ENCODE measurements at places on chromosomes 1 and 21.
A peak's percentile ranks its signal among the peaks of the same experiment; 100 is the strongest.

- H3K27ac ChIP-seq = no peak overlapping the region
- no peaks in the 10 kb centered on the region for H3K36me3 ChIP-seq
- H3K4me3 ChIP-seq = no peak overlapping the region
Measured at GRCh38 chr1:178092878-178093493, 918 bp upstream of the RASAL2 start.

DNA sequence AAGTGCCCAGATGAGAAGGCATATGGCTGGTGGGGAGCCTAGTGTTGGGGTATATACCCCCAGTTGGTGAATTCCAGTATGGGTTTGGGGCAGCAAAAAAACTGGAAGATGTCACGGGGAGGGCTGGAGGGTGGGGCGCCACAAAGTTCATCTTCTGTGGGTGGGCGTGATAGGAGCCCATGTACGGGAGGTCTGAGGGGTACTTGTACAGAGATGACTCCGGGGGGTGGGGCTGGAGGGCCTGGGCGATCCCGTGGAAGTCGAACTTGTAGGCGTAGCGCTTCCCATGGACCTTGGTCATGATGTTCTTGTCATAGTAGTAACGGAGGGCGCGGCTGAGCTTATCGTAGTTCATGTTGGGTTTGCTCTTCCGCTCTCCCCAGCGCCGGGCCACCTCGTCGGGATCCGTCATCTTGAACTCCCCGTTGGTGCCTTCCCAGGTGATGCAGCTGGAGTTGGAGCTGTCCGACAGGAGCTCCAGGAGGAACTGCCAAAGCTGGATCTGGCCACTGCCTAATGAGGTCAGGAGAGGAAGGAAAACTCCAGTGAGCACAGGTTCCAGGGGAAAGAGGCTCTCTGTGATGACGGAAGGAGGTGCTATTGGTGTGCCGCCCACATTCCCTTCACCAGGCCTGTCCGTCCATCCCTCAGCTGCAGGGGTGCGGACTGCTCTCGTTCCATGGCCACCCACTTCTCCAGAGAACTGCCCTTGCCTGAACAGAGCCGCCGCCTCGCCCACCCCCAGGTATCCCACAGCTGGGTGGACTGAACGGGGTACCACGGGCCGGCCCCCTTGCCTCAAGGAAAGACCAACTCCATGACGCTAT is 114.7 kb downstream of the ERG start:
- no peak overlapping the region for H3K27ac ChIP-seq

DNA sequence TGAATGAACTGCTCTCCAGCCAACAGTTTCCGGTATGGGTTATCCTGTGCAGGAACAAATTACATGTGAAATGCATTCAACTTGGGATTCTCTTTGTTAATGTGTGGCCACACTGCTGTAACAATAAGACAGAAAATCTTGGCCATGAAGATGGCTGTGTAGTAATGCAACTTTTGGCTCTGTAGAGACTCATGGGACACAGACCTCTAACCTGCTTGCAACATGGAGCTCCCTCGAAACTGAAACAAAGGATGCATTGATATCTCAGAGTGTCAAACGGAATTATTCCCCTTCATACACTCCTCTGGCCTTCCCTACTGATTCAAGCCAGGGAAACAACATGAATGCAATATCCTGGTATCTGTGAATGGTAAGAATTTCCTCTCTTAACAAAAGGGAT is 559.3 kb upstream of the ZRANB2 start:
- no peaks in the 10 kb centered on the region for H3K36me3 ChIP-seq
- DNase-seq = no peak
- no peak overlapping the region for H3K4me3 ChIP-seq
- no peaks in the 10 kb centered on the region for H3K4me1 ChIP-seq
- H3K27me3 ChIP-seq = no peaks in the 10 kb centered on the region

DNA sequence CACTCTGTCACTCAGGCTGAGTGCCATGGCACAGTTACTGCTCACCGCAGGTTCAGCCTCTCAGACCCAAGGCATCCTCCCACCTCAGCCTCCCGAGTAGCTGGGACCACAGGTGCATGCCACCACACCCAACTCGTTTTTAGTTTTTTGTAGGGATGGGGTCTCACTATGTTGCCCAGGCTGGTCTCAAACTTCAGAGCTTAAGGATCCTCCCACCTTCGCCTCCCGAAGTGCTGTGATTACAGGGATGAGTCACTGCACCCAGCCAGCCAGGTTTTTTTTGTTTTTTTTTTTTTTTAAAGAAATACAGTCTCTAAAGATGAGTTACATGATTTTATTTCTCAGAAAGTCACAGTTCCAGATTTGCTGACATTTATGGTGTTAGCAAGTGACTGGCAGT is 29.0 kb downstream of the BACE2 start:
- H3K27me3 ChIP-seq = no peaks in the 10 kb centered on the region
- no peak for DNase-seq
- H3K4me3 ChIP-seq = no peak overlapping the region
- H3K27ac ChIP-seq = no peak overlapping the region

- no peak overlapping the region for H3K27ac ChIP-seq
- no peak overlapping the region for H3K4me3 ChIP-seq
- H3K27me3 ChIP-seq = no peaks in the 10 kb centered on the region
Measured at GRCh38 chr1:234862944-234863515, 253.1 kb upstream of the IRF2BP2 start.

- H3K36me3 ChIP-seq = no peaks in the 10 kb centered on the region
- DNase-seq = no peak
- no peak overlapping the region for H3K27ac ChIP-seq
- no peaks in the 10 kb centered on the region for H3K4me1 ChIP-seq
Measured at GRCh38 chr1:236673289-236673919, 12.9 kb upstream of the ACTN2 start.

- H3K36me3 ChIP-seq = no peaks in the 10 kb centered on the region
- H3K4me1 ChIP-seq = peaks cover 23% of the 10 kb centered on the region
- H3K4me3 ChIP-seq = no peak overlapping the region
- no peak overlapping the region for H3K27ac ChIP-seq
- no peaks in the 10 kb centered on the region for H3K27me3 ChIP-seq
- no peak for DNase-seq
Measured at GRCh38 chr1:99110140-99111041, 105.7 kb upstream of the PLPPR5 start.

DNA sequence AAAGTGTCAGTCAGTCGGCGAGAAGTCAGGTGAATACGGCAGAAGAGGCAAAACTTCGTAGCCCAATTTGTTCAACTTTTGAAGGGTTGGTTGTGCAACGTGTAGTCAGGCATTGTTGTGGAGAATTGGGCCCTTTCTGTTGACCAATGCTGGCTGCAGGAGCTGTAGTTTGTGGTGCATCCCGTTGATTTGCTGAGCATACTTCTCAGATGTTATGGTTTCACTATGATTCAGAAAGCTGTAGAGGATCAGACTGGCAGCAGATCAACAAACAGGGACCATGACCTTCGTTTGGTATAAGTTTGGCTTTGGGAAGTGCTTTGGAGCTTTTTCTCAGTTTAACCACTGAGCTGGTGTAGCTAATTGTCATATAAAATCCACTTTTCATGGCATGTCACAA is 190.2 kb upstream of the ADAMTS5 start:
- no peaks in the 10 kb centered on the region for H3K27me3 ChIP-seq
- H3K27ac ChIP-seq = no peak overlapping the region
- DNase-seq = no peak
- no peaks in the 10 kb centered on the region for H3K4me1 ChIP-seq
- no peak overlapping the region for H3K4me3 ChIP-seq

- H3K27ac ChIP-seq = no peak overlapping the region
- peaks cover 5% of the 10 kb centered on the region for H3K27me3 ChIP-seq
- no peaks in the 10 kb centered on the region for H3K4me1 ChIP-seq
- no peak for DNase-seq
Measured at GRCh38 chr1:228902781-228903433, 167.6 kb downstream of the RHOU start.

- no peaks in the 10 kb centered on the region for H3K36me3 ChIP-seq
- H3K27me3 ChIP-seq = peaks cover 3% of the 10 kb centered on the region
- no peak overlapping the region for H3K27ac ChIP-seq
- no peak for DNase-seq
Measured at GRCh38 chr1:181451661-181452230, 31.6 kb upstream of the CACNA1E start.

- H3K27me3 ChIP-seq = no peaks in the 10 kb centered on the region
- DNase-seq = no peak
- H3K27ac ChIP-seq = peak overlapping the region; percentile 50
- peaks cover 14% of the 10 kb centered on the region for H3K36me3 ChIP-seq
- H3K4me1 ChIP-seq = peaks cover 23% of the 10 kb centered on the region
- H3K4me3 ChIP-seq = no peak overlapping the region
Measured at GRCh38 chr1:160204526-160205241, 500 bp upstream of the PEA15 start.

GRCh38 chr21:16279731-16280581 is 550.2 kb downstream of the USP25 start:
- no peaks in the 10 kb centered on the region for H3K36me3 ChIP-seq
- DNase-seq = no peak
- no peak overlapping the region for H3K27ac ChIP-seq
- no peaks in the 10 kb centered on the region for H3K27me3 ChIP-seq
- H3K4me3 ChIP-seq = no peak overlapping the region

DNA sequence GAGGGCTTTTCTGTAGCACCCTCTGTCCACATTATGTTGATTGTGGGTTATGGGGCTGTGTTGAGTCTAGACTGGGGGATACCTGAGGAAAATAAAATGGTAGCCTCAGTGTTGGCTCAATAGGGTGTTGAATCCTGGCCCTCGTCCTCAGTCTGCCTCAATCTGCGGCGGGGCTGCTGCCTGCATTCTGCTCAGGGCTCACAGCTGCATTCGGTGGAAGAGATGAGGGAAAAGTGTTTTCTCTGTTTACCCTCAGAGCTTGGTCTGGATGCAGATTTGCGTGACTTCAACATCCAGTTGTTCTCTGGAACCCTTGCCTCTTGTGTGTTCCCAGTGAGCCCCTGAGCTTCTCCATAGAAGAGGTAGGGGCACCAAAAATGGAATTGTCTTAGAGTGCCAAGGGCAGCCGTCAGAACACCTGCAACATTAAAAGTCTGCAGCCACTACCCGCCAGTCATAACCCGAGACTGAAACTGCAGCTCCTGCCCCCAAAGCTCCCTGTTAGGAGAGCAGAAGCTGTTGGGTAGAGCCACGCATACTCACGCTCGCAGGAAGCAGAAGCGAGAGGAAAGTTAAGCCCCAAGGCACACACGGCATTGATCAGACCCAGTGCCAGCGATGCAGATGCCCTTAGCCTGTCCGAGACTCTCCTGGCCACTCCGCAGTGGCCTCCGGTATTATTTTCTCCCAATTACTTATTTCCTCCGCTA is 215.3 kb upstream of the C1orf174 start:
- H3K27ac ChIP-seq = no peak overlapping the region
- H3K4me1 ChIP-seq = no peaks in the 10 kb centered on the region
- no peak for DNase-seq

GRCh38 chr1:240234485-240235210 is 143.0 kb downstream of the FMN2 start:
- no peaks in the 10 kb centered on the region for H3K36me3 ChIP-seq
- H3K4me1 ChIP-seq = no peaks in the 10 kb centered on the region
- H3K27ac ChIP-seq = no peak overlapping the region
- no peak overlapping the region for H3K4me3 ChIP-seq
- no peak for DNase-seq
- H3K27me3 ChIP-seq = no peaks in the 10 kb centered on the region

- no peaks in the 10 kb centered on the region for H3K27me3 ChIP-seq
- no peaks in the 10 kb centered on the region for H3K4me1 ChIP-seq
Measured at GRCh38 chr1:61638911-61639605, 85.9 kb downstream of the TM2D1 start.

- no peaks in the 10 kb centered on the region for H3K4me1 ChIP-seq
- DNase-seq = no peak
- no peak overlapping the region for H3K27ac ChIP-seq
- H3K27me3 ChIP-seq = peaks cover 3% of the 10 kb centered on the region
- H3K4me3 ChIP-seq = no peak overlapping the region
Measured at GRCh38 chr1:164641353-164641730, 82.4 kb downstream of the PBX1 start.

DNA sequence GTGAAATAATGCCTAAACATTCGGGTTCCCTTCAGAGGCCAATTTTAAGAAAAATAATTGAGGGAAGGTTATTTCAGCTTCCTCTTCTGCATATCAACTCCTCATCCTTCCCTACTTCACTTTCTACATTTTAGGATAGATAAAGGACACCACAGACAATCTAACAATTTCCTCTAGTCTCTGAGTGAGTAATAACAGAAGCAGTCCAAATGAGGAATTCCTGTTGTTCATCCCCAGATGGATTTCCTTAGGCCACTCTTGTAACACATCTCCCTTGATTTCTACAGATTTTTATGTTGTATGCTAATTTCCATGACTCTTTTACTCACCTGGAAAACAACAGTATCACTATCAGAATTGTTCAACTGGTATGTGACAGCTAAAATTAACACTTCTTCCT is 87.7 kb upstream of the LYPLAL1 start:
- H3K4me3 ChIP-seq = no peak overlapping the region
- H3K27ac ChIP-seq = no peak overlapping the region
- no peak for DNase-seq
- no peaks in the 10 kb centered on the region for H3K27me3 ChIP-seq

GRCh38 chr1:8164670-8165069 is 138.6 kb upstream of the ERRFI1 start:
- no peaks in the 10 kb centered on the region for H3K36me3 ChIP-seq
- H3K4me3 ChIP-seq = no peak overlapping the region
- no peak for DNase-seq
- H3K4me1 ChIP-seq = peaks cover 5% of the 10 kb centered on the region
- no peaks in the 10 kb centered on the region for H3K27me3 ChIP-seq
- no peak overlapping the region for H3K27ac ChIP-seq

GRCh38 chr1:19752083-19752696 is 47.5 kb downstream of the TMCO4 start:
- peaks cover 2% of the 10 kb centered on the region for H3K27me3 ChIP-seq
- H3K36me3 ChIP-seq = no peaks in the 10 kb centered on the region
- H3K4me3 ChIP-seq = no peak overlapping the region
- DNase-seq = no peak

DNA sequence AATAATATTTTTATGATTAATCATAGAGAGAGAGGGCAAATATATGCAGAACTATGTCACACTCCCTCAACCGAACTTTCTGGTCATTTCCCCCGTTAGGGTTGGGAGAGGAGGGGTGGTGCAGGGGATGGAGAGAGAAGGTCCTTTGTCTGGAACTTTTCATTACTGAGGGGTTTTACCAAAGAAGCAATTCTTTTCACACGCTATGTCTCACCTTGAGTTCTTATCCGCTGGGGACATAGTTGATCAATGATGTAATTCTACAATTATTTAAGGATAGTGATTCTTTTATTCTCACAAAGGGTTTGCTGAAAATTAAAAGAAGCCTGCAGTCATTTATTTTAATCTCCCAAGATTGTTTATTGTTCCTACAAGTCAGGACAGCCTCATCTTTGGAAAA is 98.3 kb upstream of the RUNX1 start:
- H3K36me3 ChIP-seq = no peaks in the 10 kb centered on the region
- no peak for DNase-seq
- H3K4me3 ChIP-seq = no peak overlapping the region
- H3K27ac ChIP-seq = no peak overlapping the region
